Hematopoietic multipotent progenitor cell (in vitro differentiated cells): ENCODE measurements at places on chromosomes 5 and 9.

DNA sequence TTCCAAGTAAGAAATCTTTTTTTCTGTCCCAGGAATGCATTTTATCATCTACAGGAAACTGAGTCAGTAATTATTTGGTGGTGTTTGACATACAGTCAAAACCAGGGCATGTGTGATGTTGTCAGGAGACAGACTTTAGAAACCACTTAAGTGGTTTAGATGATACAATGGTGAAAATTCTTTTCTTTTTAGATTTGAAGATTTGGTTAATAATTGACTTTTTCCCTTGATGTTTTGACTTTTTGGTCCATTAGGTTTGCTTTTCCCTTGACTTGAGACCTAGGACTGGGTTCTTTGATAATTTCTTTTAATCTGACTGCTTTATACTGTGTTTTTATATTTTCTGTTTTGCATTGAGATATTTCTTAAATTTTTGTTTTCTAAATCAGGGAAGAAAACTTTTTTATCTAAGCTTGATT is 85.2 kb downstream of the RASGRF2 start:
- DNase-seq = no peak

DNA sequence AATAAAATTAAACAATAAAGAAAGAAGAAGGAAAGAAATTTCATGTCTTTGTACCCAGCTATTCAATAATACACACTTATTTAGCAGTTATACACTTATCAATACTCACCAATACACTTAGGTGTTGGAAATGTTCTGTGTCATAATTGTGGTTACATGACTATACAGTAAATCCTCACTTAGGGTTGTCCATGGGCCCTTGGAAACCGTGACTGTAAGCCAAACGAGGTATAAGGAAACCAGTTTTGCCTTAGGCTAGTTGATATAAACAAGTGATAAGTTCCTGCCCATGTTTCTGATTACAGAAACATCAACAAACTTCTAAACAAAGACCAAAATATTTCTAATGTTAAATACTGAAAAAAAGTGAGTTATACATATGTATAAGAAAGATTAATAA is 10.0 kb upstream of the SLCO4C1 start:
- DNase-seq = no peak

GRCh38 chr5:96753848-96754247 is 53.9 kb downstream of the ERAP1 start:
- DNase-seq = no peak

- DNase-seq = peak; percentile 32
These were observed 64.5 kb upstream of the GNA14 start for GRCh38 chr9:77712533-77713130.

DNA sequence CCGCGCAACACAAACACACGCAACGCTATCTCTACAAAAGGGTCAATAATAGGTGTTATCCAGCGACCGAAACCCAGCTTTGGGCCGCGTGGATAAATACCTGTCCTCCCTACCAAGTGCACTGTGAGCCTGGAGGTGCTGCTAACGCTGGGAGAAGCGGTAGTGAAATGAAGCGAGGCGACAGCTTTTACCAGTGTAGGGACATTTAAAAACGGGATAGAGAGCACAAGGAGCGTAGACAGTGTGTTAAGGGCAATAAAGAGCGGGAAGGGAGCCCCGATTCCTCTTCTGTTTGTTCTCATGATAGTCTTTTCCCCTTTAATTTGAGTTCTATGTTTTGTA is 421 bp upstream of the DEPDC1B start:
- peak; percentile 25 for DNase-seq

- DNase-seq = no peak
These were observed 193.5 kb upstream of the RFX3 start for GRCh38 chr9:3719286-3719685.

DNA sequence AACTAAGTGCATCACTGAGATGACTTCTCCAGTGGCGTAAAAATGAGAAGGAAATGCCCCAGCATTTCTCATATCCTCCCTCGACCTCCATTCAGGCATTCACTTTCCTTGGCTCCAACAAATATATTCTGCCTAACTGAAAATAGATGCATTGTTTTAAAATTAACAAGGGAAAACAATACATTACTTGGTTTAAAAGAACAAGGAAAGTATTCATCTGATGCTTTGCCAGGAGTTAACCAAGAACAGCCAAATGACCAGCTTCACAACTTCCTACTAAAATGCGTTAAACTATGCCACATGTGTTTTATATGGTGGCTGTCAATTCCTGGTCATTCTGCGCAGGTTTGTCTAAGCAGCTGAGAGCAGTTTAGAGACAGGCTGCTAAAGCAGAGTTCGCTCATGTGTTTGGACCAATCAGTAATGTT is 121.4 kb downstream of the GNAQ start:
- peak; percentile 48 for DNase-seq

GRCh38 chr5:169801324-169801777 is 164.3 kb downstream of the DOCK2 start:
- no peak for DNase-seq

DNA sequence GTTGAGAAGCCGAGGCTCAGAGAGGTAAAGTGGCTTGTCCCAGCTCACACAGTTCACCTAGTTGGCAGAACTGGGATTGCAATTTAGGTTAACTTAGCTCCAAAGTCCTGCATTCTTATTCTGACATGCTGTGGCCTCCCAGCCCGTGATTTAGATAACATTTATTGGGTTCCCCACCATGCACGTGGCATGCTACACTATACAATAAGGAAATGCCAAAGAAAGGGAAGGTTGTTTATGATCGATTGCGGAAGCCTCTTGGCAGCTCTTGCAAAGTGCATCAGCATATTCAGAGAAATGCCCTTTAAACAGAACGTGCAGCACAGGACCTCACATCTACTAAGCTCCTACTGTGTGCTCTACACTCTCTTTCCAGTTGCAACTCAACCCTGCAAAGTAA is 3.2 kb downstream of the NEURL1B start:
- no peak for DNase-seq
